Esophagus (tissue), 2 donors: ENCODE measurements at places on chromosomes 2 and 18. TPM values are rescaled to one million over a fixed set of nuclear protein-coding genes. Genes with fewer than 3 reads are reported as not detected.

The ANKRD30BL gene
- polyA plus RNA-seq, result not detected

The WDR43 gene
- polyA plus RNA-seq, result 18.7 TPM

The CFAP221 gene
- polyA plus RNA-seq, result not detected

The C1D gene
- 17.2 TPM for polyA plus RNA-seq

The ATP6V1B1 gene
- 0.13 TPM for polyA plus RNA-seq
